ENCODE measurements at places on chromosomes 5 and 9.

- no peak for DNase-seq
Measured at GRCh38 chr9:134932606-134933005, 14.9 kb upstream of the FCN1 start.

DNA sequence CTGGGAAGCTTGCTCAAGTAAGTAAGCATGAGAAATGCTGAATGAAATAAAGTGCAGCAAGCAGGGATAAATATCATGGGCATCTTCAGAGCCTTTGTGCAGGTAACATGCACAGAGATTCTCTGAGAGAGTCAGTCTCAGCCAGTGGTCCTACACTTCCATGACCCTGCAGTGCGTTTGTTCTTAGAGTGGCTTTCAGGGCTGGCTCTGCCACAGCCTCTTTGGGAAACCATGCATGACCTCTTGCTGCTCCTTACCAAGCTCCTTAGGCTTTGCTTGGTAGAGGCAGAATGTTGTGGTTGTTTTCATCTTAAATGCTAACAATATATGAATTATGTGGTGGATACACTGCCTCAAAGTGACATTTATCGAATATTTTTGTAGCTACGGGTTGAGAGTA, 5.4 kb downstream of the SYK start:
- no peak for DNase-seq

DNA sequence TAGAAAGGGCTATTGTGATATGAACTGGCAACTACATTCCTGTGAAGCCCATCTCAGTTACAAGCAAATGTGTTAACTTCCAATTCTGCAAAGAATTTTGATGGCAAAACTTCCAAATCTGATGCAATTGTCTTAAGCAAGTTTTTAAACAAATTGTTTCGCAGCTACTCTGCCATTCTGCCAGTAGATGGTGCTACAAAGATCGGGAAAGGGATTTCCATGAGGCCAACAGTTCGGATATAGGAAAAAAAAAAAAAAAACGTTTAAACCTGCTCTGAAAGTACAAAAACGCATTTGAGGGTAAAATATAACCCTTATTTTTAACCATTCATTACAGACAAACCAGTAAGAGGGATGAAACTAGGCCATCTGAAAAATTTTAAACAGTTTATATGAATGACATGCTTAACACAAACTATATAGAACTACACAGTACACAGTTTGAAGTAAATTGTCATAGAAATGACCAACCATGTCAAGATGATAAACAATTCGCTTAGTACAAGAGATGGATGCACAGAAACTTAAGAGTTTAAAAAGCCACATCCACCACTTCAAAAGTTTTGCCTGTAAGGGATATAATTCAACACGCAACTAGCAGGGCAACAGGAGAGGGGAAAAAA, 2.2 kb downstream of the HNRNPA0 start:
- DNase-seq = no peak

DNA sequence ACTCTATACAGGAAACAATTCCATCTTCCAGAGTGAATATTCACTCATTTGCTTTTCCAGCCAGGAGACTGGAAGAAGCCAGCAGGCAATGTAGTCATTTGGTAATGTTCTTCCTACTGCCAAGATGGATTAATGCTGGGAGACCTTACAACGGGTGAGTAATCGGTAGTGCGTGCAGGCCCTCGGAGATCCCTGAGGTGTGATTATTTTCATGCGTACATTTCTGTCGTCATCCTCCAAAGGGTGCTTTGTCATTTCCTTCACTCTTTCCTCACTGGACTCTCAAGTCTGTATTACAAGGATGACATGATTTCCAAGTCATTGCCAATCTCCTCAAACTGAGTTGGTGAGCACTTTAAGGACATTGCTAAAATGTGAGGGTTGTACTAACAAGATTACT, 263.5 kb downstream of the CWC27 start:
- no peak for DNase-seq

DNA sequence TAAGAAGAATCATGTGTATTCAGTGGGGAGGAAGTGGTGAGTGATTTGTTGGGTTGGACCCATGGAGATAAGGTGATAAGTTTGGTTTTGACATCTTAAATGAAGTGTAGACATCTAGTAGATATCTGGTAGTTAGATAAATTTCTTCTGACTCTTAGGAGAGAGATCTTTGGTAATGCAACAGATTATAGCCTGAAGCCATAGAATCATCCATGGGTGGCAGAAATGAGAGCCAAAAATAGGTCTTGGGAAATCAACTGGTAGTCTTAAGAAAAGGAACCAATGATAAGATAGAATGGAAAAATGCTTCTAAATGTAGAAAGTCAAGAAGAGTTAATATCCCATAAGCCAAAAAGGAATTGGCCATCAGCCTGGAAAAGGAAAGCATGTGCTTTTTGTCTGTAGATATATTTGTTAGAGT, 532.7 kb upstream of the GRAMD2B start:
- no peak for DNase-seq

DNA sequence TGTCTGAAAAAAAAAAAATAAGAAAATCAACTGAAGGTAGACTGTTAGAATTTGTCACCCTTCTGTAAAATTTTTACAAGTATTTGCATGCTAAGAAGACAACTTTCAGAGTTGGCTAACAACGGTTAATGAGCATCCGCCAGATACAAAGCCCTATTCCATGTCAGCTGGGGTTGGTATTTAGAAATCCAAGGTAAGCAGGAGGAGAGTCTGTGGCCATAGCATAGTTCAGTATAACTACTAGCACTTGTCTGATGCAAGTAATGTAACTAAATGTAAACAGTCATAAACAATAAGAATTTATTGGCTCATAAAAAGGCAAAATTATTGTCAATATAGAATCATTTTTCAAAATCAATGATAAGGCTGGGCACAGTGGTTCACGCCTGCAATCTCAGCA, 45.7 kb upstream of the KDM4C start:
- no peak for DNase-seq

DNA sequence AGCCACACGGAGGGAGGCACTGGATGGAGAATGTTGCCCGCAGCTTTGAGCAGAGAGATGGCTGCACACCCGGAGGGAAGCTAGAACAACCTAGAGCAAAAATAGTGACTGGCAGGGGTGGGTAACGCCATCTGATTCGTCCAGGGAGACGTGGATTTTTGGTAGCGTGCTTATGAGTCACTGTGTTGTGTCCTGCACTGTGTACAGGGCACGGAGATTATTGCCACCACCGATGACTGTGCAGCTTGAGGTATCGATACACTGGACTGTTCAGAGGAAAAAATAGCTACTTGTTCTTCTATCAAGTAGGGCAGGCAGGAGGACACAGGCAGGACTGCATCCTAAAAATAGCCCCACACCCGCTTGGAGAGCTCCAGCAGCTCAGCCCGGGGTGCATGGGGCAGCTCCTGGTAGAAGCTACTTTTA, 6.0 kb downstream of the UBE2QL1 start:
- DNase-seq = no peak

- DNase-seq = no peak
Measured at GRCh38 chr5:163569284-163569683, 63.9 kb downstream of the MAT2B start.

GRCh38 chr9:2387166-2387565, 234.4 kb upstream of the VLDLR start:
- DNase-seq = no peak

- DNase-seq = no peak
Measured at GRCh38 chr9:6711403-6711802, 46.4 kb upstream of the KDM4C start.

GRCh38 chr5:115939059-115939458, 23.2 kb upstream of the LVRN start:
- DNase-seq = no peak

All from activated CD8-positive, alpha-beta memory T cell treated with anti-CD3 and anti-CD28 coated beads for 1 hour (primary cell).